ENCODE measurements at places on chromosomes 16 and 17.

DNA sequence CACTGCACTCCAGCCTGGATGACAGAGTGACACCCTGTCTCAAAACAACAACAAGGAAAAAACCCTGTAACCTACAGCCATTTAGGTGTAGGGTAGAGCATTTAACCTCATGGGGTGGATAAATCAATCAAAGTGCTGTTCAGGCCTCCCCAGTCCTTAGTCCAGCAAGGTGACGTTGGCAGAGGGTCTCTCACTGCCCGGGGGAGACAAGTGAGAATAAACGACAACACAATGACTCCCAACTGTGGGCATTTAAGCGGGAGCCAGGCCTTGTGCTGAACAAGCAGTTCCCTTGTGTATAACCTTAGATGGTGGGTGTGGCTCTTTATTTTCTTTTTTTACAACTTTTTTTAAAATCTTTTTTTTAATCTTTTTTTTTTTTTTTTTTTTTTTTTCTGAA lies 29.3 kb downstream of the TMEM92 start:
- DNase-seq, result no peak

- DNase-seq, result no peak
Observed at GRCh38 chr17:47246120-47246519, 7.5 kb upstream of the ITGB3 start.

GRCh38 chr17:80980397-80981061 lies 11.1 kb upstream of the CHMP6 start:
- no peak for DNase-seq

DNA sequence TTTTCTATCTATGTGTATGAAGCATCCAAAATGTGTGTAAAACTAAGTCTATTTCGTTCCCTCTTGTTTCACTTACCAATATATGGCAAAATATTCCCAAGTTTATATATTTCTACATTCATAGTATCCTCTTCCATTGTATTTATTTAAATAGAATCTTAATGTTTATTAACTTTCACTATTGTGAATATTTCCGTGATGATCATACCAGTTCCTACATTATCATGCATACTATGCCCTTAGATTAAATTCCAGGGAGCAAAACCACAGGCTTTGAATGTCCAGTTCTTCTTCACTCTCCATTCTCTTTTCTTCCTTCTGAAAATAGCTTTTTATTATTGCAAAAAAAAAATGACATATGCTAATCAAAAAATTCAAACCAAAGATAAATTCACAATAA lies 4.0 kb downstream of the MAP2K6 start:
- DNase-seq, result no peak

GRCh38 chr17:5563456-5563855 lies 20.9 kb downstream of the NLRP1 start:
- DNase-seq, result no peak

DNA sequence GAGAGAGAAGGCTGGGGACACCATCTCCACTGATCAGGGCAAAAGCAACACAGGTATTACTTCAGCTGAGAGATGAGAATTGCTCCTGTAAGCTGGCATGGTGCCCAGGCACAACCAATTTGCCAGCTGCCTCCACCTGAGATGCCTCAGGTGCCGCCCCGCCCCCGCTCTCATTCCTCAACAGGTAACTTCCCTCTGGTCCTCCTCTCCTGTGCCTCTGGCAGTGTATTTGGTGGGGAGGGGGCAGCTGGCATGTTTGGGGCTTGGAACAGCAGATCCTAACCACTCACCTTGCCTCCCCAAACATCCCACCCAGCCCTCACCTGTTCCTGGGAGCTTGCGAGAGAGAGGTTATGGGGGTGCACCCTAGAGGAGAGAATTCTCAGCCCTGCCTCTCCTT lies 2.9 kb upstream of the SRCIN1 start:
- DNase-seq, result no peak

- no peak for DNase-seq
Observed at GRCh38 chr17:43385046-43385831, 13.6 kb upstream of the ARL4D start.

DNA sequence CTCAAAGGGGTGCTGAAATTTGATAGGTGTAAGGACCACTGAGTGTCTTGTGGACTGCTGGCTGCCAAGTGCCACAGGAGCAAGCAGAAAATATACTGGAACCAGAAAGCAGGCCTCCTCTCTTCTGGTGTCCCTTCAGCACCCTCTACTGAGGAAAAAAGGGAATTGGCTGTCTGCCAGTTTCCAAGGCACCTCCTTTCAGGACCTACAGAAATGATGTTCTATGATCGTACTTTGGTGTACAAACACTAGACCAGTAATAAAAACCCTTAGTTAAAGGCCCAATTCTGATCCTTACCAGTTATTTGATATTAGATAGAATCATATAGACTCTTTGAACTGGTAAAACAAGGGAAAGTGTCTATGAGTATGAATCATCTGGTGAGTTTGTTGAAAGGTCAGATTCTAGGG lies 35.8 kb upstream of the BCAS3 start:
- peak; percentile 82 for DNase-seq

DNA sequence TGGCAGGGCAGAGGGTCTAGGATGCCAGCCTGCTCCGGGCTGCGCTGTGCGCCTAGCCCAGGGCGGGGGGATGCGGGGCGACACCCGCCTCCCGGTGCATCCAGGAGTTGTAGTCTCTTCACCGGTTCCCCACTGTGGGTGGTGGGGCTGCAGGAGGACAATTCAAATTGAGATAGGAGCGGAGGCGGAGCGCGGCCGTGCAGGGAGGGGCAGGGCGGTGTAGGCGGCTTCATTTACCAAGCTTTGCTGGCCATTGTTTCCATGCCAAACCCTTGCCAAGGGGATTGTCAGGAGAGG lies 2047.4 kb downstream of the TP53TG3F start:
- DNase-seq, result no peak

- DNase-seq, result no peak
Observed at GRCh38 chr16:31113121-31114120, 4.0 kb upstream of the KAT8 start.

- no peak for DNase-seq
Observed at GRCh38 chr17:40952661-40953060, 14.1 kb downstream of the KRT39 start.

GRCh38 chr17:7632492-7632894 lies 2.6 kb downstream of the SHBG start:
- peak; percentile 57 for DNase-seq

DNA sequence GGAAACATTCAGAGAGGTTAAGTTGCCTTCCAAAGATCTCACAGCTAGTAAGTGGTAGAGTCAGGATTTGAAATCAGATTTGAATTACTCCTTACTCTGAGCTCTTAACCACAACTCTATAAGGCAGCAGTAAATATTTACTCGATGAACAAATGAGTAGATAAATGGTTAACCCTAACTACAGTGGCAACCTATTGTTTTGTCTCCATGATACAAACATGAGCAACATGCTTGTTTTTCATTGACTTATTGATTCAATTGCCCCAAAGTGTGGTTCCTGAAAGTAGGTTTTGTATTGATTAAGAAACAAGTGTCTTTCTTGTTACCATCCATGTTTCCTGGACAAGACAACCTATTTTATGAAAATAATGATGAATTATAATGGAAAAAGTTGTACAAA lies 34.8 kb upstream of the DDX52 start:
- DNase-seq, result no peak

DNA sequence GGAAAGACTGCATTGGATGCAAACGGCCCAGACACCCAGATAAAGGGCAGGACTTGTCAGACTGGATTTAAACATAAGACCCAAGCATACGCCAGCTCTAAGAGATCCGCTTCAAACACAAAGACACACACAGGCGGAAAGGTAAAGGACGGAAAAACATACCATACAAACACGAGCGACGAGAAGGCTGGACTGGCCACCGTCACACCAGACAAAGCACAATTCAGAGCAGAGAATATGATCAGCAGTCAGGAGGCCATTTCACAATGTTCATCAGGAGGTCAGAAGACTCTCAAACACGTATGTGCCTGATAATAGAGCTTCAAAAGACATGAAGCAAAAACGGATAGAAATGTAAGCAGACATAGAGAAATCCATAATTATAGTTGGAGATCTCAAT lies 84.9 kb upstream of the GNG13 start:
- no peak for DNase-seq

DNA sequence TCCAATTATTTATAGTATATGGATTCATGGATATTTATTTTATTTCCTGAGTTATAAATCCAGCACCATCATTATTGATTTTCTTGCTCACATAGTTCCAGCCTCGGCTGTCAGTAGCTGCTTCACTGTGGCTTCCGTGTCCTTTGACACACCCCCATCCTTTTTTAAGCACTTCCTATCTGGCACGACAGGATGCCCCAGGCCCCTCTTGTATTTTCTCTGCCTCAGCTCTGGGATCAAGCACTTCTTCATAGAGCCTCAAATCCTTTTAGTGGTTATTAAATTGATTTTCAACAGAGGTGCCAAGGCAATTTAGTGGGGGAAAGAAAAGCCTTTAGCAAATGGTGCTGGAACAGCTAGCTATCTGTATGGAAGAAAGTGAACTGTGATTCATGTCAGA lies 59.8 kb downstream of the GAN start:
- DNase-seq, result no peak

- DNase-seq, result no peak
Observed at GRCh38 chr17:51638971-51639370, 378.6 kb downstream of the UTP18 start.
